Heart left ventricle (tissue), 16 donors: ENCODE measurements at places on chromosomes 6 and 20. TPM values are rescaled to one million over a fixed set of nuclear protein-coding genes. Genes with fewer than 3 reads are reported as not detected.

DNA sequence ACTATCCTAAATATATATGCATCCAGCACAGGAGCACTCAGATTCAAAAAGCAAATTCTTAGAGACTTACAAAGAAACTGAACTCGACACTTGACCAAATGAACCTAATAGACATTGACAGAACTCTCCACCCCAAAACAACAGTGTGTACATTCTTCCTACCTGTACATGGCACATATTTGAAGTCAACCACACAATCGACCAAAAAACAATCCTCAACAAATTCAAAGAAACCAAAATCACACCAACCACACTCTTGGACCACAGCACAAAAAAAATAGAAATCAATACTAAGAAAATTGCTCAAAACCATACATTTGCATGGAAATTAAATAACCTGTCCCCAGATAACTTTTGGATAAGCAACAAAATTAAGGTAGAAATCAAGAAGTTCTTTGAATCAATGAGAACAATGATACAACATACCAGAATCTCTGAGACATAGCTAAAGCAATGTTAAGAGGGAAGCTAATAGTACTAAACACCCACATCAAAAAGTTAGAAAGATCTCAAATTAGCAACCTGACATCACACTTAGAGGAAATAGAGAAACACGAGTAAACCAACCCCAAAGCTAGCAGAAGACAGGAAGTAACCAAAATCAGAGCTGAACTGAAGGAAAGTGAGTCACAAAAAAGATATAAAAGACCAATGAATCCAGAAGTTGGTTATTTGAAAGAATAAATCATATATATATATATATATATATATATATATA lies 12.5 kb upstream of the TREM1 start:
- DNase-seq, result no peak

DNA sequence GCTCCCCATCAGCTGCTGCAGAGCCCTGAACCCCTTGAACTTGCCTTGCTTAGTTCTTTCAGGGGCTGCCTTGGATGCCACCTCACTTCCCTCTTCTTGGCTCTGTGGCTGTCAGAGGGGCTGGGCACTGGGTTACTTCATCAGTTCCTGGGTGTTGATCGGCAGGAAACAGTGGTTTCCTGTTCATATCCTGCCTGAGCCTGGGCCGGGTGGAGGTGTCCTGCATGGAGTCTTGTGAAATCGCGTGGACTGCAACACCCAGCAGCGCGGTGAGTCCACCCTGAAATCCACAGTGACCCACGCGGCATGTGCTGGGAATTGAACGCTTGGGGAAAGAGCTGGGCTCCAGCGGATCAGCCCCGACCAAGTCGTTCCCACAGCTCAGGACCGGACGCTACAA lies 97.5 kb downstream of the CDH26 start:
- DNase-seq, result peak; percentile 51

DNA sequence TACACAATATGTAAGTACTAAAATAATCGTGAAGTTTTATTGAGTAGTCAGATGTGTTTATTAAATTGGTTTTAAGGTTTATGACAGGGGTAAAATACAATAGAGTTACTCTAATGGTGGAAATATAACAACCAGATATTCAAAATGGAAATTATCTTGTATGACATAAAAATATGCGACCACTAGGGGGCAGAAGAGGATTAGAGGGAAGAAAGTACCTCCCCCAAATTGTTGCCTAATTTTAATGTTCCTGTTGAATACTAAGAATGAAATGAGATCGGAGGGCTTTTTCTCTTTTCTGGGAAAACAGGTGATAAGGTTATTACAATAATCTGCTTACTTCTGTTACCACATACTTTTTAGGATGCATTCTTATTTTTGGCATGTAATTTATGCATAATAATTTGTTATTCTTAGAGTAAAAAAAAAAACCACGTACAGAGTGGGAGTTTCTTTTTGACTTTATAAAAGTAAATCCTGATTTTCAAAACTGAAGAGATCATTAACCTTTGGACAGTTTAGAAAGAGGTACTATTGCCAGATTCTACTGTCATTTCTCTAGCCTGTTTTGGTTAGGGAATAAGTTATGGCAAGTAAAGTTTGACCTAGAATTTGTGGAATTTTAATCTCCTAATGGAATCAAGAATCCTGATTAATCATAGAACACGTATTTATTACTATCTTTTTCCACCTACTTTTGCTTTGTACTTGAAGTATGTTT lies 159.2 kb downstream of the CD109 start:
- no peak for DNase-seq

GRCh38 chr6:22942403-22942802 lies 373.0 kb downstream of the HDGFL1 start:
- no peak for DNase-seq

DNA sequence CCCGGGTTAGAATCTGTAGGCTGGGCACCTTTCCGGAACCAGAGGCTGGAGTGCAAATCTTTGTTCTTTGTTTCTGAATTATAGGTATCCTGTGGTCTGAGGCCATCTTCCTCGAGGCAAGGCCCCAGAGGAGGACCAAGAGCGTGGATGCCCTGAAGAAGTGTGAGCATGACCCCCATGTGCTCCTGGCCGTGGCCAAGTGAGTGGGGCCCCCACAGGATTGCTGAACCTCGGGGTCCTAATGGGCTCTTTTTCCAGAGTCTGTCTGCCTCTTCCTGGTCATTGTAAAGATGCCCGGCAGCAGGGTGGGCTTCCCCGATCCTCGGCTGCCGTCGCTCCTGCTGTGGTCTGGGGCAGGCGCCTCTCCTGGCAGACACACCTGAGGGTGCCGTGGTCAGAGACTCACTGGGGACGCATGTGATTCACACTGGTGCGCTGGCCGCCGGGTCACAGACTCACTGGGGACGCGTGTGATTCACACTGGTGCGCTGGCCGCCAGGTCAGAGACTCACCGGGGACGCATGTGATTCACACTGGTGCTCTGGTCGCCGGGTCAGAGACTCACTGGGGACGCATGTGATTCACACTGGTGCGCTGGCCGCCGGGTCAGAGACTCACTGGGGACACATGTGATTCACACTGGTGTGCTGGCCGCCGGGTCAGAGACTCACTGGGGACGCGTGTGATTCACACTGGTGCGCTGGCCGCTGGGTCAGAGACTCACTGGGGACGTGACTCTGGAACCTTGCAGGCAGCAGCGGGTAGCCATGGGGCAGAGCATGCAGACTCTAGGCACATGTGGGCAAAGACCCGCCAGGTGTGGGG lies 6.5 kb upstream of the C20orf204 start:
- no peak for DNase-seq

DNA sequence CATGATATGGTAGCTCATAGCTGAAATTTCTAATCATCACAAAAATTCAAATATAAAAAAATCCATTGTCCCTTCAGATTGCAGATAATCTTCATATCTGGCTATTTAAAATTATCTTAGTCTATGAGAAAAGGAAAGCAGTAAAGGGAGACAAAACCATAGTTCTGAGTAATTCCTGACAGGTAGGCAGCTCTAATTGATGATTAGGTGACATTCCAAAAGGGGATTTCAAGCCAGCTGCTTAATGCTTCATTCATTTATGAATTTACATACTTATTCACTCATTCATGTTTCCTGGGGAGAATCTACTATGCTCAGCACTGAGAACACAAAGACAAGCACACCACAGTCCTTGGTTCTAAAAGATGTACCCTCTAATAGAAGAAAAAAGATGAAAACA lies 437.1 kb downstream of the COL12A1 start:
- DNase-seq, result no peak

- no peak for DNase-seq
Observed at GRCh38 chr20:11158589-11158988, 484.8 kb upstream of the JAG1 start.

CDH26 gene
- total RNA-seq, result 0.48 TPM

MYH7B gene
- 204 TPM for total RNA-seq
